ENCODE measurements at places on chromosomes 5 and 9.

DNA sequence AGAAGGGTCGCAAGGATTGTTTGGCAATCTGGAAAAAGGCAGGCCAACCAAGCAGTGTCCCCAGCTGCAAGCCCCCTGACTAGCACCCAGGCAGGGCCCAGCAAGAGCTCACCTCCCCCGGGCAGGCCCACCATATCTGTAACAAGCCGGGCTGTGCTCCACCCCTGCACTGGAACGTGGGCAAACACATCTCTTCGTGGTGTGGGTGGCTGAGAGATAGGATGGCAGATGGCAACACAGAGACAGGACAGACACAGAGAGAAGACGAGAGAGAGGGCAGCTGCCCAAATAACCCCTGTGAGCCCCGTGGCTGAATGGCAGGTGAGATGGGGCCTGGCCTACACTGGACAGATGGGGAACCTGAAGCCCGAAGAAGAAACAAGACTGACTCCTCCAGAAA is 9.4 kb downstream of the BBLN start:
- no peak for DNase-seq

DNA sequence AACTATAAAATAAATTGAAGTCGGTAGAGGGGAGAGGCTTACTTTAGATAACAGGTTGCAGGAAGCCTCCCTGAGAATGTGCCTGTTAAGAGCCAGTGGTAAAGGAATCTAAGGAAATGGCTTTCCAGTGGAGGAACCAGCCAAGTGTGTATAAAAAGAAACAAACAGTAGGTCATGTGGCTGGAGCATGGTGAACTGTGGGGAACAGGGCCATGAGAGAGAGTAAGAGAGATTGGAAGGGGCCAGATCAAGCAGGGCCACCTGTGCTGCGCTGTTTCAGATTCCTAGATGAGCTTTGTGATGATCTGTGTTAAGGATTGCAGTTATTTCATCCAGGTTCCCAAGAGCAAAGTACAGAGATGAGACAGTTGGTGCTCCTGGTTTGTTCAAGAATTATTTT is 152.7 kb upstream of the SGCD start:
- no peak for DNase-seq

GRCh38 chr5:151787817-151788216 is 16.1 kb downstream of the G3BP1 start:
- no peak for DNase-seq

- DNase-seq: no peak
These were observed 308.9 kb downstream of the SLIT3 start for GRCh38 chr5:168992016-168992415.

- DNase-seq: no peak
These were observed 28.7 kb upstream of the AP3B1 start for GRCh38 chr5:78323241-78323640.

- DNase-seq: no peak
These were observed 141.1 kb upstream of the LRRTM2 start for GRCh38 chr5:139016186-139016585.

DNA sequence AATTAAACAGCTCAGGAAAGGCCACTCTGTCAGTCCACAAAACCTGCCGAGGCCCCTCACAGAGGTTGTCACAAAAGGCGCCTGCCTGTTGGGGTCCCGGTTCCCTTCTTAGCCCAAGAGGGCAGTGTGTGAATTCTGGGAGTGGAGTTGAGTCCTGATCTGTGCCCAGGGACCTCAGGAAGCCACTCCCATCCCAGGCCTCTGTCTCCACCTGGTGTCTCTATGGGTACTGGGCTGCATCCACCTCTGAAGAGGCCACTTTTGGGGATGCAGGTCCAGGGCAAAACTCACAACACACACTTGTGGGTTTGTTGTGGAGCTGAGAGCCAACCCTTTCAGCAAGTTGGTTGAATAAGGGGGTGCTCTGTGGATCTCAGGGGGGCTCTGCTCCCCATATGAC is 74.3 kb upstream of the STXBP1 start:
- DNase-seq: no peak

DNA sequence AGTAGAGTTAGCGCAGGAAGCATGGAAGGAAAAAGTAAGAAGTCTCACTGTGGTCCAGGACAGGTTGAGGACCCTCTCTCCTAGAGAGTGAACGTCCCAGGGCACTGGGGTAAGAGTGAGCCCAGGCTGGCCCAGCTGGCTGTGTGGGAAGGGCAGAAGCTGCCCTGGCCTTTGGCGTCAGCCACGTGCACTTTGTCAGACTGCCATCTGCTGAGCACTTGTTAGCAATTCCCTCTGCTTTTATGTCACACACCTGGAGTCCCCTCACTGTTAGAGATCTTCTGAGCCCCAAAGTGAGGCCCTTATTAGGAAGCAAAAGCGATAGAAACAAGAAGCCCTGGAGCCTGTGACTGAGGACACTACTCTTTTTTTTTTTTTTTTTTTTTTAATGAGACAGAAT is 79.1 kb downstream of the UGCG start:
- DNase-seq: no peak

GRCh38 chr9:124239249-124240073 is 18.3 kb upstream of the NEK6 start:
- DNase-seq: no peak

DNA sequence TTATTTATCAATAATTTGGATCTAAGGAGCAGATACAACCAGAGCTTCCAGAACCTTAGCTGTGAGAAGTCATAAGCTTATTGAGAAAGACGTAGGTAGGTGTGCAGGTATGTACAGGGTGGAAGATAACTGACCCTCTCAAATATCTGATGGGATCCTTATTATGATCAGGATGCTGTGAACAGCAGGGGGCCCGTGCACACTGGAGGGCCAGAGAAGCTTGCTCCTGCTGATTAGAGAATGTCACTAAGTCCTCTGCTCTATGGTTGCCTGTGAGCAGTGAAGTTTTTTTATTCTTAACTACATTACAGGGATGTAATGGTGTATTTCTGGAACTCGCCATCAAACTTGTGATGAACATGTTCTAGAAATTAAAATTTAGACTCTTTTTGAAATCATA is 108.9 kb upstream of the POU5F2 start:
- DNase-seq: no peak

- DNase-seq: no peak
These were observed 80.1 kb downstream of the TRIM32 start for GRCh38 chr9:116767219-116767618.

GRCh38 chr9:94017939-94018531 is 62.9 kb upstream of the BARX1 start:
- peak; percentile 14 for DNase-seq

- peak; percentile 83 for DNase-seq
These were observed 179.2 kb downstream of the RFK start for GRCh38 chr9:76215066-76215465.

GRCh38 chr5:125848751-125849150 is 574.5 kb upstream of the GRAMD2B start:
- DNase-seq: no peak

DNA sequence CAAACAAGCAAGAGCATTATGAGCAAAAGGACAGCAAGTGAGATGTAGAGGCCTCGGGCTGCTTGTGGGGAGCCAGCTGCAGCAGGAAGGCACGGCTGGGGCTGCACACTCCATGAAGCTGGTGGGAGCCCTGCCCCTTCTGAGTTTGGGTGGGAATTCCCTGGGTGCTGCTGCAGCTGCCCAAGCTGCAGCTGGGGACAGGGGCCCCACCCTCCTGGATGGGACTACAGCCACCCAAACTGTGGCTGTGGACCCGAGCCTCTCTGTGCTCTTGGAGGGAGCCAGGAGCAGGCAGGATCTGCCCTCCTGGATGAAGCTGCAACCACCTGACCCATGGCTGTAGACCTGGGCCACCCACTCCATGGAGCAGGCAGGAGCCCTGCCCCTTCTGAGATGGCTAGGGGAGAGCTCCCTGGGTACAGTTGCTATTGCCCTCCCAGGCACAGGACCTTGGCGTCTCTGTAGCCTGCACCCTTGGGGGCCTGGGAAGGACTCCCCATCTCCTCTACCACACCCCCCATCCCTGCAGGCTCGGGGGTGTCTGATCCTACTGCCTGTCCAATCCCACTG is 159.1 kb downstream of the ERCC6L2 start:
- no peak for DNase-seq

DNA sequence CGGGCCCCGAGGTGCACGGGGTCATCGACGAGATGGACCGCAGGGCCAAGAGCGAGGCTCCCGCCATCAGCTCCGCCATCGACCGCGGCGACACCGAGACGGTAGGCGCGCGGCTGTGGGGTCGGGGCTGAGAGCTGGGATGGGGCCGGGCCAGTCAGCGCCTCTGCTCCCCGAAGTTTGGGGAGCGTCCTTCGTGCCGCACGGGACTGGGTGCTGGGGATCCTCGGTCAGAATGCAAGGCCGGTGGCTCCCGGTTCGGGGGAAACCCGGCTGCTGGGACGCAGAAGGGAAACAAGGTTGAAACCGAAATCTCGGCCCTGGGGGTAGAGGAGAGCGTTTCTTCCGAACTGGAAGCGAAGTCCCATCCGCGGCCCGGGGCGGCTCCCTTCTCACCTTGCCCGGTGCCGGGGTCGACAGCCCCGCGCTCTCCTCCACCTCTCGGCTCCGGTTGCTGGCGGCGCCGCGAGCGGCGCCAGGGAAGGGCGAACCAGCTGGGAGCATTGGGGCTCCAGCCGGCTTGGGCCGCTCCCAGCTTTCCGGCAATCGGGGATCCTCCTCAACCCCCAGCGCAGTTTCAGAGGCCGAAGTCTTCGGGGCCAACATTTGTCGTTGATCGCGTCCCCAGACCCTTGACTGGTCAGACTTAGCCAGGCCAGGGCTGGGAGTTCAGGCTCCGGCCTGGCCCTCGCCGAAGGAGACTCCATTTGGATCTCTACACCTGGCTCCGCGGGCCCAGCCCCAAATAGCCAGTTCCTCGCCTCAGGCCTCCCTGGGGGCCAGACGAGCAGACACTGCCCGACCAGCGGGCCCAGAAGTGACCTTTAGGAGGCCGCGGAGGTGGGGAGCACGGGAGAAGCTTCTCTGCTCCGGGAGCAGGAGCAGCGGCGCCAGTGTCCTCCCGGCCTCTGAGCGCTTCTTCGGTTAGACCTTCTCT is 1.1 kb downstream of the LHX2 start:
- DNase-seq: no peak

DNA sequence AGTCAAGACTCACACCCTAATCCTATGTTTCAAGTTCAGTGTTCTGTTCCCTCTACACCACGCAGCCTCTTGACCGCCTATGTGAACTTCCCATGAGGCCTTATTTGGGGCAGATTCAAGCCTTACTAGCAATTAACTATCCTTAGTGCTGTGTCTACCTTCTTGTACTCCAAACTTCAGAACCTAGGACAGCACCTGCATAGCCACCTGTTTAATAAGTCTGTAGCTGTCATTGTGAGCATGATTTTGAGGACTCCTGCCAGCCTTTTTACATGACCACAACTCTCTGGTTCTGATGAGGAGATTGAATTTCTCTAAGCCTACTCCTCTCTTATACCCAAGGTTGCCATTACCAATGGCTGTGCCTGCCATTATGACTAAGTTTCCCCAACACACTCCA is 50.8 kb upstream of the PCSK1 start:
- peak; percentile 45 for DNase-seq

- DNase-seq: peak; percentile 72
These were observed 41.2 kb downstream of the FYB1 start for GRCh38 chr5:39178171-39178570.

DNA sequence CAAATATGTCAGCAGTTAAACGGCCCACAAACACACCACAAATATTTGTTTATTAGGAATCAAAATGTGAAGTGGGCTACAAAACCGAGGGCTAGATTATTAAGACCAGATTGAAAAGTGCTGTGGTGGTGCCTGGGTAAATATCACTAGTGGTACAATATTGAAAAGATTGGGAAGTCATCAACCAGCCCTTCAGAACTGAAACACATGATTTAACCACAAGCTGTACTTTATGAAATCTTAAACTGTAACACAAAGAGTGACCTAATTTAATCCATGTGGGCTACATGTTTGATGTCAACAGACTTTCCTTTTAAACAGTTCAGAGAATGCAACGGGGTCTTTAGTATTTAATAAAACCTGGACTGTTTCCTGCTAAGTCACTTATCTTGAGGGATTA is 182.3 kb downstream of the SPATA31D1 start:
- peak; percentile 66 for DNase-seq

- no peak for DNase-seq
These were observed 89.9 kb downstream of the EHMT1 start for GRCh38 chr9:137708590-137709284.

DNA sequence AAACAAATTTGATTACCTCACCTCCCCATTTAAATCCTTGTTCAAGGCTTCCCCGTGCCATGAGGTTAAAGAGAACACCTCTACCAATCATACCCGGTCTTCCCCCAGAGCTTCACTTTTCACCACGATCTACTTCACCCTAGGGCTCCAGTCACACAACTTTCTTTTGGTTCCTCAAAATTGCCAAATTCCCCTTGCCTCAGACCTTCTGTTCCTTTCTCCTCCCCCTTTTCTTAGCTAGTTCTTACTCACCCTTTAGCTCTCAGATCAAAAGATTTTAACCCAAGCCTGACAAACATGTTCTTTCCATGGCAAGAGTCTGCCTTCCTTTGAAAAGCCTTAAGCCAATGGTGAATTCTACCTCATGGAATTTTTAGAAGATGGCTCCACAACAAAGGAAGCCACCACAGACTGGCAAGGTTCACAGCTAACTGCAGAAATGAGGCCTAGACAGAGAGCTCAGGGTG is 56.7 kb downstream of the MAPKAP1 start:
- peak; percentile 62 for DNase-seq

- DNase-seq: peak; percentile 59
These were observed 46.6 kb downstream of the ARHGAP26 start for GRCh38 chr5:142816531-142817430.

DNA sequence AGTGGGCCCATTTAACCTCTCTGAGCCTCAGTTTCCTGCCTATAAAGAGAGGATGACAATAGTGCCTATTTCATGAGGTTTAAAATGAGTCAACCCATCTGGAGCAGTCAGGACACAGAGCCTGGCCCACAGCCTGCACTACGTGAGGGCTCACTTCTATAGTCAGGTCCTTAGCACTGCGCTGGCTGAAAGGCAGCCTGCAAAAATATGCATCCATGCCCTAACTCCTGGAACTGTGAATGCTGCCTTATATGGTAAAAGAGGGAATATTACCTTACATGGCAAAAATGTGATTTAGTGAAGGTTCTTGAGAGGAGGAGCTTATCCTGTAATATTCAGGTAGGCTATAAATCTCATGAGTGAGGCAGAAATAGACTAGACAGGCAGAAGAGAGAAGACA is 98.5 kb downstream of the GABBR2 start:
- peak; percentile 45 for DNase-seq

- no peak for DNase-seq
These were observed 143.4 kb upstream of the OTULINL start for GRCh38 chr5:14438195-14438606.

DNA sequence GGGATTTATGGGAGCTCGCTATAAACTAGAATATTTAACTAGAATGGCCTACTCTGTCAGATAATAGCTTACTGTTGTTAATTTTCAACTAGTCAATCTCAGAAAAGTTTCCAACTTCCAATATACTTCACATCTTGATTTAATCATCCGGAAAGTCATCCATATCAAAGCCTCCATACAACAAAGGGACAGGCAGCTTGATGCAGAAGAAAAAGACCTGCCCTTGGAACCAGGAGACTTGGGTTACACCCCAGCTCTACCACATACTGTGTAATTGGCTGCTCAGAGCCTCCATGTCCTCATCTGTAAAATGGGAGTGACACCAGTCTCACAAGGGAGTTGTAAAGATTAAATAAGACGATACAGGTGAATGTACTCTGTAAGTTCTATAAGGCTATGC is 1.9 kb downstream of the PTPN3 start:
- DNase-seq: no peak

GRCh38 chr5:151665613-151666012 is 21.1 kb downstream of the SPARC start:
- DNase-seq: no peak

- DNase-seq: peak; percentile 87
These were observed 51.9 kb downstream of the TGFBI start for GRCh38 chr5:136080483-136081216.

GRCh38 chr5:58115811-58116210 is 344.1 kb downstream of the PLK2 start:
- no peak for DNase-seq

All from fibroblast of skin of abdomen (primary cell).